ENCODE measurements at places on chromosomes 11 and 22.

DNA sequence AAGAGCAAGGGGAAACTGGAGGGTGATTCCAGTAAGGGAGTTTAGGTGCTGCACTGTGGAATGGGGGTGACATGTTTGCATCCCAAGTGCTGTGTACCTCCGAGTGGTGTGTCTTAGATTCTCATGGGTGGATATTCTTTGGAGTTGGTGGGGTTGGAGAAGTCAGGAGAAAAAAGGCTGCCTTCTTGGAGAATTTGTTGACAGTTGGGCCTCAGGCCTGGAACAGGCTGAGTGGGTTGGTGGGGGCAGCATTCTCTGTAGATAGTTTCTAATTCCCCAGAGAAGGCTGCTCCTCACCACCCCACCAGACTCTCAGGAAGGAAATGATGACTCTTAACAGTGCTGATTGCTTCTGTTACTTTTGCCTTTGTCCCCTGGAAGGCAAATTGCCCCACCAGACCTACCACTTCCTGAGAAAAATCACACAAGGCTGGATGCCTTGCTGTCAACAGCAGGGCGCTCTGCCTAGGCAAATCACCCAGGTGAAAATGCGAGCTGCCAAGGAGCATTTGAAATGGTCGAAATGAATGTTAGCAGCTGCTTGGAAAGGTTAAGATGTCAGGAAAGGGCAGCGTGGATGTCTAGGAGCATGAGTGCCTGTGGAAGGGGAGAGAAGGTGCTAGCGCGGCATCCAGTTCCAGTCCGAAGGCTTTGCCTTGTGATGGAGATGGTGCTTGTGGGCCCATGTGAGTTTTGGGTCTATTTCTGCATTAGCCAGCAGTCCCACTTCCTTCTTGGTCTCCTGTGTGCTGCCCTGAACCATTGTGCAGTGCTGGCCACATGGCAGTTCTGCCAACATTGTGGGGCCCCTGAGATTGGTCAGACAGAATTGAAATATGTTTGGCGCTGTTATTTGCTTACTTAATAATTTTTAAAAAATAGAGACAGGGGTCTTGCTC, 29.7 kb upstream of the SORL1-AS1 start:
- DNase-seq: peak; percentile 75

- DNase-seq: no peak
These were observed 5.2 kb downstream of the UPB1 start for GRCh38 chr22:24500277-24500820.

GRCh38 chr11:72326151-72326848, 82.3 kb upstream of the PHOX2A start:
- DNase-seq: no peak

GRCh38 chr11:1260023-1260501, 37.2 kb downstream of the MUC5B start:
- DNase-seq: no peak

GRCh38 chr11:118258410-118258809, 5.7 kb downstream of the MPZL2 start:
- DNase-seq: no peak

GRCh38 chr22:41561788-41562187, 978 bp downstream of the CSDC2 start:
- DNase-seq: no peak

GRCh38 chr22:46012881-46013281, 35.9 kb upstream of the WNT7B start:
- no peak for DNase-seq

DNA sequence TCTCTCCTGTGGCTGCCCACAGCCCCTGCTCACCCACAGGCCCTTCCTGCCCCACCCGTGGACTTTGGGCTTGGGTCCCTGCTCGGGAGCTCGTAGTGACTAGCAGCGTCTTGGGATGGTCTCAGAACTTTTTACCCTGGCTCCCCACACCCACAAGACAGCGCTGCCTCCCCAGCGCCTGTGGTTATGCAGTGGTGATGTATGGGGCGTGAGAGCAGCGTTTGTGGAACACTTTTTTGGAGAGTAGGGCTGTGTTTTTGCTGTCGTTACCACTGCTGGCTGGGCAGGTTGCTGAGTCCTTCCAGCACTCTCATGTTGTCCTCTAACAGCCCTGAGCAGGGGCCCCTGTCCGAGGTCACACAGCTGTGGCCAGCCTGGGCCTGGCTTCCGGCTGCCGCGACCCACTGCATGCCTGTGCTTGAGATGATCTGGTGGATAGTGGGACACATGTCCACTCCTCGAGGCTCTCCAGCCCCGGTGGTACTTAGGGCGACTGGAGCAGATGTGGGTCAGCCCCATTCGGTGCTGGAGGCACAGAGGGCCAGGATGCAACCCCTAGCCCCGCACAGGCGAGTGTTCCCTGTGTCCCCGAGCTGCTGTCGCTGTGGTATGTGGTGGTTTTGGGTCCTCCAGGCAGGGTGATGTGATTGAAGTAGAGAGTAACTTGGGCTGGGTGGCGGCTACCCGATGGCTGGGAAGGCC, 7.1 kb upstream of the GRAMD4 start:
- DNase-seq: no peak

GRCh38 chr22:18987765-18988164, 51.7 kb upstream of the PRODH start:
- DNase-seq: no peak

DNA sequence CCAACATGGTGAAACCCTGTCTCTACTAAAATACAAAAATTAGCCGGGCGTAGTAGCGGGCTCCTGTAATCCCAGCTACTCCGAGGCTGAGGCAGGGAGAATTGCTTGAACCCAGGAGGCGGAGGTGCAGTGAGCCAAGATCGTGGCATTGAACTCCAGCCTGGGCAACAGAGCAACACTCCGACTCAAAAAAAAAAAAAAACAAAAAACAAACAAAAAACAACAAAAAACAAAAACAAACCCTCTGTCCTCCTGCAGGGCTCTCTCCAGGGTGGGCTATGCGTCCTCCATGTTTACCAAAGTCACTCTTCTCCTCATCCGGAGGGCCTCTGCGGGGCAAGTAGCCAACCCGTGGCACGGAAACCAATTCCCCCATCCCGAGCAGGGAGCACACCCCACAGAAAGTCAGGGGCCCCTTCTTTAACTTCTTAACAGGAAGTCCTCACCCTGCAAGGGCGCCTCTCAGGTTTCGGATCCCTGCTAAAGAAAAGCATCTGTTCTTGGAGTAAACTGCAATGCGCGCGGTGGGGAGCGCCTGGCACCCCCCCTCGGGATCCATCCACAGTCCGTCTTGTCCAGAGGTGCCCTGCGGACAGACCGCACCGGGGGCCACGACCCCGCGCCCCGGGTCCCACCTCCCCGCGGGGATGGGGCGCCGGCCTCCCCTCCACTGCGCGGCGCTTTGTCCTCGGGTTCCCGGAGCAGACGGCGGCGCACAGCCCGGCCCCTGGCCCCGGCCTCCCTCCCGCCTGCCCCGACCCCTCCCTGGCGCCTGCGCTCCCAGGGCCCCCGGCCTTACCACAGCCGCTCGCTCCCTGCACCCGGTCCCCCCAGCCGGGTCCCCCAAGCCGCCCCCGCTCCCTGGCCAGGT, 712 bp downstream of the CERK start:
- DNase-seq: no peak

DNA sequence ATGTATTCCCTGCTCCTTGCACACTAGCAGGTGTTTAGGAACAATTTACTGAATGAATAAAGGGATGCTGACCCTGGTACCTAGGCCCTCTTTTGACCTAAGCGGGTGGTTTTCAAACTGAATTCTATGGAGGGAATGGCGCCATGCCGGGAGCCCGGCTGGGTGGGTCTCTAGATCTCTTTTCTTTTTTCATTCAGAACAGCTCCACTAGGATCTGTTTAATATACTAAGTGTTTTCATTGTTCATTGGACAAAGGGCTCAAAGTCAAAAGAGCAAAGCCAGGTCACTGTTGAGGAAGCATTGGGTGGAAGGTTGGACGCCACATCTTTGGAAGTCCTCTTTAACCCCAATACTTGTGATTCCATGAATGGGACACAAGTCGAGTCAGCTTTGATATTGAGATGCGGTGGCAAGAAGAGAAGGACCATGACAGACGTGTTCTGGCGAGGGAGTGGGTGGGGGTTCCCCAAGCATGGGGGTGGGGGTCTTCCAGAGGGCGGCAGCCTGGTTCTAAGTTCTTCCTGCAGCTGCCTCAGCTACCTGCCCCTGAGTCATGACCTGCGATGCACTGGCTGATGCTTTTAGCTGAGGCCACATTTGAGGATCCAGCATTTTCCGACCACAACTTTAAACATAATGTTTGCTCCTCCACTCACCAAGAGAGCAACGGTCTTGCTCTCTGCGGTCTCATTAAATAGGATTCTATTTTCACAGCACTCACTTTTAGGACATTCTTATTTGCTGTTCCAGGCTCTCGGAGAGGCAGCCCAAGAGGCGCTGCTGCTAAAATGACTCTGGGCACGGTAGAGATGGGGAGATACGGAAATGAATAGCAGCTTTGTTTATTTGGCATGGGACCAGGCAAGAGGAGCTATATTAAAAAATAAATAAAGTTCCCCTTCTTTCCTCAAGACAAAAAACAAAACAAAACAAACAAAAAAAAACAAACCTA, 100.6 kb downstream of the FBXO7 start:
- no peak for DNase-seq

DNA sequence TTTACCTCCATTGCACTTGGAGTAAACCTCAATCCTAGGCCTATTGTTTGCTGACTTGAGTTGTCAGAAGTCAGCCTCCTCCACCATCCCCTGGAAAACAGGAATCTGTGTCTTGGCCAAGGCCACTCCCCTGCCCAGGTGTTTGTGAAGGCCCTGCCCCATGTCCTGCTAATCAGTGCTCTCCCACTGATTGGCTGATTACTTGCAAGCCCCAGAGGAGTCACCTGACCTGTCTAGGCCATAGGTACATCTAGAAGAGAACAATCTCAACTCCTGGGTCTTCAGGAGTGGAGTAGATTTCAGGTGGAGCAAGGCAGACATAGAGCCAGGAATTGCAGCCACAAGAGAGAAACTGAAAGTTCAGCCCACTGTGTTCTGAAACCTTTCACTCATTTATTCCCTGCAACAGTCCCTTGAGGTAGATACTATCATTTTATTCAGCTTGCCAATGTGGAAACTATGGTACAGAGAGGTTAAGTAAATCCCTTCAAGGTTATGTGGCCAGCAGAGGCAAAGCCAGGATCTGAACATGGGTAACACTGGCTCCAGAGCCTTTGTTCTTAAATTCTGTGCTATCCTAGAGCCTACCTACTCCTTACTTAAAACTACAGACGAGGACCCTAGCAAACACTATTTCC, 10.4 kb downstream of the OAF start:
- no peak for DNase-seq

GRCh38 chr11:42674436-42674835, 637.4 kb upstream of the API5 start:
- DNase-seq: no peak

DNA sequence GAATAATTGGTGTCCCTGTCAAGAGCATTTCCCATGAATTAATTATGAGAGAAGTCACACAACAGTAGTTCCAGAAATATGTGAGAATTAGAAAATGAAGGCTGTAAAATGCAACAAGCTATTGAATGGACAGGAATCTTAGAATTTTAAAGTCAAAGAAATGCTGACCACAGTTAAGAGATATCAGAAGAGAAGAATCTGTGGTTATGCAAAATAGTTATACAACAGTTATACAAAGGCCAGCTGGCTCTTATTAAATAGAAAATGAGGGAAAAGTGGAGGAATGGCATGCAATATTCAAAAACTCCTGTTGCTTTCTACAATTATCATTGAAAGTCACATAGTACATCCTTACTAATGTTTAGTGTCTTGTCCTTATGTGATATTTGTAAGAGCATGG, 27.4 kb downstream of the CASP12 start:
- DNase-seq: no peak

DNA sequence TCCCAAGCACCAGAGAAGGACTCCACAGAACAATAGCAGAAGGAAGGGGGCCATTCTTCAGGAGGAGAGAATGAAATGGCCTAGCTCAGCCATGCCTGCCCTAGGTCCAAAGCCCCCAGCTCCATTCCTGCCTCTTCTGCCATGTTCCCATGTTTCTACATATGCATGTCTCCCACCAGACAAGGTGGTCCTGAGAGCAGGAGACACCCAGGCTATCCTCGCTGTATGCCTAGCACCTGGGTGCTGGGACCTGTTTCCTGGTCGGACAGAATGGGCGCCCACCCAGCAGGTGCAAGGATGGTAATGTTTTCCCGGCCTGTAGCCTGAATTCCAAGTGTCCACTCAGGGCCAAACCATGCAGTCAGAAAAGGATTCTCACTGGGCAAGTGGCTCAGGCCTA, 30.2 kb upstream of the SLC35C1 start:
- no peak for DNase-seq

DNA sequence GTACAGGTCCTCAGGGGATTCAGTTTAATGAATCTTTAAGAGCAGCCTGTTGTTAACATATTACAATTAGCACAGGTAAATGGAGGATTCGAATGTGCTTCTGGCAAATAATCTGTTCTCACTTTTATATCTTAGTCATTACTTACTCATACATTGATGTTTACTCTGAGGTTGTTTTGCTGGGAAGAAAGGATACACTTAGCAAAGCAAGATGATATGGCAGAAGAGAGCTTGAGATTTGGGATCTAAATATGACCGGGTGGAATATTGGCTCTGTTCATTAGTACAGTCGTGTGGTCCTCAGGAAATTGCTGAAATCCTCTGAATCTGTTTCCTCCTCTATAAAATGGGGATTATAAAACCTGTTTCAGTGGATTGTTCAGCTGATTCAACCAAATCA, 59.7 kb downstream of the SPON1 start:
- no peak for DNase-seq

GRCh38 chr11:130300567-130300966, 14.2 kb downstream of the ZBTB44 start:
- DNase-seq: no peak

- DNase-seq: no peak
These were observed 590.2 kb upstream of the LRRC4C start for GRCh38 chr11:42049650-42050049.

GRCh38 chr11:123671534-123671933, 17.1 kb upstream of the SCN3B start:
- no peak for DNase-seq

- no peak for DNase-seq
These were observed 35.2 kb downstream of the KIRREL3 start for GRCh38 chr11:126965331-126965730.

- DNase-seq: no peak
These were observed at the start of gene APOL3 for GRCh38 chr22:36160499-36160942. Gene APOL3 (minus strand): TSS chr22:36160755. CDS start chr22:36149055, 11,700 bp downstream.

GRCh38 chr11:2096011-2096918, 42.9 kb downstream of the IGF2 start:
- no peak for DNase-seq

GRCh38 chr22:46079093-46079860, 71.0 kb upstream of the PPARA start:
- no peak for DNase-seq

- DNase-seq: no peak
These were observed 1.7 kb downstream of the NUDT8 start for GRCh38 chr11:67627812-67628624.

GRCh38 chr22:27692243-27692642, 109.3 kb downstream of the MN1 start:
- no peak for DNase-seq
